Stomach (tissue), 19 donors: ENCODE measurements at places on chromosomes 2 and 18. TPM values are rescaled to one million over a fixed set of nuclear protein-coding genes. Genes with fewer than 3 reads are reported as not detected.

DNA sequence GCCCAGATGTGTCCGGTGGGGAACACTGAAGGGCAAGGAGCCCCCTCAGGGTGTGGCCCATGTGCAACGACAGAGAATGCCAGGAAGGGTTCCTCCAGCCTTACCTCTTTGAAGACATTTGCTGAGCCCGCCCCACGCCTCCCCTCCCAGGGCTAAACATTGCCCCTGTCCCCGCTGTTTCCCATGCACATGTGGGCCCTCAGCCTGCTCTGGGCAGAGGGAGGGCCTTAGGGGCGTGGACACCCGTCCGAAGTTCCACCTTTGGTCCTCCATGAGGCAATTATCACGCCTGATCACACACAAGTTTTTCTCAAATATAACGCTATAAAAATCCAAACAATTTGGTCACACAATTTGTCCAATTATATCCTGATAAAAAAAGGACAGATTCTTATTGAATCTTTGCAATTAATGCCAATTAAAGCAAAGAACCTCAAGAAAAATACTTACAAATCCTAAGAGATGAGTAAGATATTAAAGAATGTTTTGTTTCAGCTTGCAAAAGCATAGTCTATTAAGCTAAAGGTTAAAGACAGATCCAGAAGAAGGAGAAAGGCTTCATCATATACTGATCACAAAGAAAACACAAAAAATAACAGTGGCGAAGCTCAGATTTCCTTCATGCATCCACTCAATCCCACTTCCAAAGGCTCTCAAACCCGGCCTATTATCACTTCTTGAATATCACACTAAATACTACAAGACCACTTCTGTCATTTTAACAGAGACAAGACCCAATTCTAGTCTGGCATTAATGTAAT is 55.2 kb upstream of the LDLRAD4 start:
- DNase-seq = no peak

DNA sequence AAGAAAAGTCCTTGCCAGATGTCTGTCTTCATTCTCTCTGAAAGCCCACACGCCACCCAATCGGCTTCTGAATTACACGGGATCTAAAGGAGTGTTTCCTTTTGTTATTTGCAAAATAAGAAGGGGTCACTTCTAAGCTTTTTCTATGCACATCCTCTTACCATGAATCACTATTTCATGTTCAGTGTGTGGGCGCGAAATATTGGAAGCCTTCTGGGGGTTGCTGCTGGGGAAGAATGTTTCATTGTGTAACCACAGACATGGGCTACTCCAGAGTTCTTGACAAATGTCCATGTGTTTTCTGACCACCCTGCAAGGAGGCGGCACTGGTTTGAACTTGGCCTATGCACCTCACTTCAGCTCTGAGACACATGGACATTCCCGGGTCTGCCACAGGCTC is 133.6 kb upstream of the APCDD1 start:
- DNase-seq = no peak

DNA sequence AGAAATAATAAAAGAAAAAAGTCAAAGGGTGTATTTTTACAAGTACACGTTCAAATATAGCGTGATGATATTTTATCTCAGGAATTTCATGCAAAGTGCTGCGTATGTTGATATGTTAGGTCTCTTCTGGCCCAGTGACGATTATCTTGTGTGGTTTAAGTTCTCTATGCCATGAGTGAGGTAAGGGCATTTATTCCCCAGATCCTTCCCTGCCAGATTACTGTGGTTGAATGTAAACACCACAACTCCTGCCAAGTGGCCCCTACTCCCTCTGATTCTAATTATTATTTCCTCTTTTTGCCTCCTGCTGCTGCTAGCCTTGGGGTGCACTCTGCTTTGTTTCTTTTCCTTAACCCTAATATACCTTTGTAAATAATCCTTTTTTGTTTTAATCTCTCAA is 12.2 kb downstream of the SCN2A start:
- no peak for DNase-seq

DNA sequence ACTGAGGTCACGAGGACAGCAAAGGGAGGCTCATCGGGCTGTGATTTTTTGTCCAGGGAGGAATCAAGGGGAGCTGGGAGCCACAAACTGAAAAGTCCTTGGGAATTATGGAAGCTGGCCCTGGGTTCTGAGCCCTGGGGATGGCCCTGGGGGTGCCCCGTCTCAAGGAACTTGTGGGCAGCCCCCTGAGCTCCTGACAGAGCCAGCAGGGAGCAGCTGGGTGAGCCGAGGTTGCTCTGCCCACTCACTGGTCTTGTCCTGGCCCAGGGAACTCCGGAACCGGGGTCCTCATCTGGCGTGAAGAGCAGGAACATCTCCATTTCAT is 61.3 kb upstream of the HDAC4 start:
- DNase-seq = peak; percentile 11

GRCh38 chr2:176496761-176497160 is 227.5 kb downstream of the MTX2 start:
- DNase-seq = no peak

DNA sequence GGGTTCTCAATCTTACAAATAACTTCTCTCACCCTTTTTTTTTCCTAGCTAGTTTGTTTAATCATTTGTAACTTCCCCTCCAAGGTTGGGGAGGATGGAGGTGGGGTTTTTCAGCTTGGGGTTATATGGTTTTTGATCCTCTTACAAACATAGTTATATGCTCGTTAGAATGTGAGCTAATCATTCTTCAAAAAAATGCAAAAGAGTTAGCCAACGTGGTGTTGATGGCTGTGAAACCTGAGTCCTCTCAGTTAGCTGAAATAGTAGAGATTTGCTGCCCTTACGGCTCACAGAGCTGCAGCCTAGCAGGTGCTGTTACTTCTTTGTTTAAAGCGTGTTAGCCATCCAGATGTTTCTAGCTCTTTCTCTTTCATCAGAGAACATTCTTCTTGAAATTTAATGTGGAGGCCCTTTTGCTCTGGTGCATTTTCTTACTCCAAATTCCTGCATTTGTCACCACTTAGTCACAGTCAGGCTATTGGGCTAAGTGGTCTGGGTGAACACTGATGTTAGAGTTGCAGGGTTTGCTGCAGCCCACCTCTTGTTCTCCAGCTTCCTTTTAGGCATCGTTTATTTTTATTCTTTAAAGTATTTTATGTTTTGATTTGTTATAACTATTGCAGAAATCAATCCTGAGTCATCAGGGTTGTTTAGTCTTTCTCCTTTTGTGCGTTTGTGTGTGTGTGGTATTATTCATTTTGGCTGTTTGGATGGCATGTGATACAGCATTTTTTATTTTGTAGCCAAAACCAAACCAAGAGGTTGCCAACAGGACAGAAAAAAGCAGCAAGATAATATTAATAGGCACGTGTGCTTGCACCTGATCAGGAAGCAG is 41.1 kb downstream of the LIMS1 start:
- no peak for DNase-seq

GRCh38 chr2:105114551-105114950 is 76.7 kb downstream of the MRPS9 start:
- peak; percentile 74 for DNase-seq

- DNase-seq = no peak
These were observed 24.3 kb downstream of the TACR1 start for GRCh38 chr2:75174981-75175380.

DNA sequence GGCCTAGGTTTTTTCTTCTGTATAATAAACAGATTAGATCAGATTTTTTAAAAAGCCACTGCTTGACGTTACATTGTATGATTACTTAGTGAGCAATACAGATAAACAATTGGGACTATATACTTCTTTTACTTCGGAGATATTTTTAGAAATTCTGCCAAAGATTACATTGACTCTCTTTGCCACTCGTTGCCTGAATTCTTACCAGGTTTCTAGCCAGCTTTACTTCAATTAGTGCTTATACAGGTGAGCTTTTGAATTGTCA is 156.6 kb downstream of the HAUS1 start:
- no peak for DNase-seq

- no peak for DNase-seq
These were observed 13.9 kb downstream of the UBXN4 start for GRCh38 chr2:135755573-135755972.

DNA sequence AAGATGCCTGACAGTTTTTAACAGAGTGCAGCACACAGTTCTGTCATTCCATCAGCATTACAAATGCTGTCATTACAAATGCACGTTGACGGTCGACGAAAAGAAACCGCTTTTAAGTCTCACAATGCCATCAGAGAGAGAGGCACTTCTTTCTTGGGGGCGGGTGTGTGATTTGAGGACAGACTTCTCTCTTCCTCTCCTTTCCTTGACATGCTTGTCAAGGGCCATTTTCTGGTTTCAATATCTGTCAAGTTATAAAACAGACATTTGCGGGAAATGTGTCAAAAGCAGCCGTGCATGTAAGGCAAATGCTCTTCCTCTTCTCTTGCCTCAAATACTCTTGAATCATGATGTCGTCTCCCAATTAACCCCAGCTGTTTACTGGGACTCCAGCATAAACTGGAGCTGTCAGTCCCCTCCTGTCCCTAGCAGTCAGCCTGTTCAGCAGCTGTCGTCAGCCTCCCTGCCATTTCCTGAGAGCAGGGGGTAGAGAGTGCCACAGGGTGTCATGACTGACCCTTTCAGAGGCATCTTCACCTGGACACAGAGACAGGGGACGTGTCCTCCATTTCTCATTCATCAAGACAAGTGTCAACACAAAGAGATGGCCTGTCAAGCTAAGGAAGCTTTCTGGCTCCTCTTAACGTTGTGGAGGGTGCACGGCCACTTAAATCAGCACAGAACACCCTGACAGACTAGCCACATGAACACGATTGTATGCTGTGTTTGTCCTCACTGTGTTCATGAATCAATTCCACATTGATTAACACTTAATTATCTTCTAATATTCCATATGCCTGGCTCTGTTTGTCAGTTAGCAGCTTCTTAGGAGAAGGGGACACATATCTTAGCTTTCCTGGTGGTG is 305.4 kb upstream of the RAB6C start:
- DNase-seq = no peak

DNA sequence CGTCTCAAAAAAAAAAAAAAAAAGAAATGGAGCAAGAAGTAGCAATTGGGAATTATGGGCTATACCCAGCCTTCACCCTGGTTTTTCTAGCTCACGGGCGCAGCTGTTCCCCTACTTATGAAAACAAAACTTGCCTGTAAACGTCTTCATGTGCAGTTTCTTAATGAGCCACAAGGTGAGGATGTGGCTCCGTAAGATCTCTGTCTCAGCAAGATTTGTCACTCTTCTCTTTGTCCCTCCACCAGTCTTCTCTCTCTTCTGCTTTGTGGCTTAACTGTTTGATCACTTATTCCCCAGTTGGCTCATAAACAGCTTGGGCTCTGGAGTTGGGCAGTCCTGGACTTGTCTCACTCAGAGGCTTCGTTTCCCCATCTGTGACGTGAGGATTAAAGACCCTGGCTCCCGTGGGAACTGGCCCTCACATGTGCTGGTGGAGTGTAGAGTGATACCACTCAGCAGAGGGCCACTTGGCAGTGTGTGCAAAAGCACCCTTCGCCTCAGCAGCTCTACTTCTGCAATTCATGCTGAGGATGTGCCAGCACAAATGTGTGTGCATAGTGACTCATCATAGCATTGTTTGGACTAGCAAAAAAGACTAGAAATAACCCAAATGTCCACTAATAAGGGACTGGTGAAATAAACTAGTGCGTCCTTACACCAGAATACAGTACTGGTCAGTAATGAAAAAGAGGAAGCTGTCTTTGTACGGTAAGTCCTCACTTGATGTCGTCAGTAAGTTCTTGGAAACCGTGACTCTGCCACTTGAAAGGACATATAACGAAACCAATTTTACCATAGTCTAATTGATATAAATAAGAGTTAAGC is 8.7 kb downstream of the CEP68 start:
- peak; percentile 47 for DNase-seq

DNA sequence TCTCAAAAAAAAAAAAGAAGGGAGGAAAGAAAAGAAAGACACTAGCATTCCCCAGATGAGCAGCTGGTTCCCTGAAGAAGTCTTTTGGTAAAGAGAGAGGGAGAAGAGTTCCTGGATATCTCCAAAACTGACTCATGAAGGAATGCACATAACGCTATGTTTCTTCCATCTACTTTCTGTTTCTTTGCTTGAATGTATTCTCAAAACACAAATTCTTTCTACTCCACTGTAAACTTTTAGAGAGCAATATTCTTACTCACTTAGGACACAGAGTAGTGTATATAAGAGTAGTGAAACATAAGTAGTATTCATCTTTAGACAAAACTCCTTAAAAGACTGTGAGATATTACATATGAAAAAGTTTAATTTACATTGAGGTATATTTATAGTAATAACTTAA is 64.2 kb downstream of the TRIP12 start:
- DNase-seq = no peak

GRCh38 chr2:197504512-197504911 is 4.3 kb downstream of the HSPE1 start:
- no peak for DNase-seq

DNA sequence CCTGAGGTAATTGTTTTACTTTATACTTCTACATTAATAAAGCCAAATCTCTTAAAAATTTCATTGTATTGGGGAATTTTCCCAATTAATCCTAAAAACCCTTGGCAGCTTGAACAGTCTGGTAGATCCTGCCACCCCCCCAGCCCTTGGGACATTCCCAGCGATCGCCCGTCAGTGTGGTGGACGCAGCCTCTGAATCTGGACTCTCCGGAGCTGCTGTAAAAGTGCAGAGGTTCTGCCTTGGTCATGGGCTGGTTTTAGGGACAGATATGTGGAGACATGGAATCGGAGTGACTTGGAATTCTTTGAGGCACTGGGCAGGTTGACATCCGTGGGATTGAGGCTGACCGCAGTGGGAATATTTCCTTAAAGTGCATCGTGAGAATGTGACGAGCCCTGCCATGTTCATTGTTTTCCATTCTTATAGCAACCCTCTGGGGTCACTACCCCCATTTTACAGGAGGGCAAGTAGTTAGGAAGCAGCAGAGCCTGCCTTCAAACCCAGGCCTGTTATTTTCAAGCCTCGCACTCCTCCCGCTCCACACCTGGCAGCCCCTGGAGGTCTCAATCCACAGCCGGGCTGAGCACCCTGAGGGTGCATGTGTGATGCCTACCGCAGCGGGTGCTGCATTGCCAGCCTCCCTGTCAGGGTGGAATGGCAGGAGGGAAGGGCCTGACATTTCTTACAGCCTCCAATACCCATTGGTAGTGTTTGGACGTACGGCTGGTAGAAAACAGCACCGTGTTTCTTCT is 6.5 kb downstream of the EMILIN2 start:
- no peak for DNase-seq

- DNase-seq = no peak
These were observed 107.4 kb upstream of the CREB1 start for GRCh38 chr2:207422380-207422779.

ECEL1 gene
- polyA plus RNA-seq = 0.35 TPM

ALK gene
- not detected for polyA plus RNA-seq

MC4R gene
- polyA plus RNA-seq = not detected

FABP1 gene
- 7.2 TPM for polyA plus RNA-seq

KANSL3 gene
- 14.6 TPM for polyA plus RNA-seq

GPBAR1 gene
- 2.7 TPM for polyA plus RNA-seq

C2orf81 gene
- 1.7 TPM for polyA plus RNA-seq
